ENCODE measurements at places on chromosomes 2 and 18.

GRCh38 chr2:144362401-144362800 is 157.5 kb downstream of the ZEB2 start:
- DNase-seq = no peak

GRCh38 chr2:238938401-238939055 is 90.6 kb downstream of the TWIST2 start:
- no peak for DNase-seq

- DNase-seq = no peak
Measured at GRCh38 chr2:63840081-63840784, 1.5 kb upstream of the UGP2 start.

GRCh38 chr2:145755019-145755837 is 1235.3 kb upstream of the ZEB2 start:
- DNase-seq = no peak

- no peak for DNase-seq
Measured at GRCh38 chr2:127107622-127107999, 657 bp upstream of the BIN1 start.

DNA sequence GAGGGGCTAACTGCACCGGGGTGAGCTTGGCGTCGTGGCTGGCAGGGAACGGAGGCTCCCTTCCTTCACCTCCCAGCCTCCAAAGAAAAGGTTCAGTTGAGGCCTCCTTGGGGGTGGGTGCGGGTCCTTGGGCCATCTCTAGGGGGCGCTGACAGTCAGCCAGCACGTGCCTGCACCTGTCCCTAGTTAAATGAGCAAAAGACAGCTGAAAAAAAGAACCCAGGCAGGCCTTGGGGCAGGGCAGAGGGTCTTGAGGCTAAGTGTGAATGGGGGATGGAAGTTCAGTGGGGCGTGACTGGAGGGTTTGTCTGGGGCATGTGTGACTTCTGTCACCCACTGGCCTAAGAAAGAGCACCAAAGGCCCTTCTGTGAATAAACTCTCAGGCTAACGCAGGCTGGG is 56.4 kb downstream of the ZFP36L2 start:
- DNase-seq = no peak
